GM12878 (cell line): ENCODE measurements at places on chromosomes 12 and 14.

DNA sequence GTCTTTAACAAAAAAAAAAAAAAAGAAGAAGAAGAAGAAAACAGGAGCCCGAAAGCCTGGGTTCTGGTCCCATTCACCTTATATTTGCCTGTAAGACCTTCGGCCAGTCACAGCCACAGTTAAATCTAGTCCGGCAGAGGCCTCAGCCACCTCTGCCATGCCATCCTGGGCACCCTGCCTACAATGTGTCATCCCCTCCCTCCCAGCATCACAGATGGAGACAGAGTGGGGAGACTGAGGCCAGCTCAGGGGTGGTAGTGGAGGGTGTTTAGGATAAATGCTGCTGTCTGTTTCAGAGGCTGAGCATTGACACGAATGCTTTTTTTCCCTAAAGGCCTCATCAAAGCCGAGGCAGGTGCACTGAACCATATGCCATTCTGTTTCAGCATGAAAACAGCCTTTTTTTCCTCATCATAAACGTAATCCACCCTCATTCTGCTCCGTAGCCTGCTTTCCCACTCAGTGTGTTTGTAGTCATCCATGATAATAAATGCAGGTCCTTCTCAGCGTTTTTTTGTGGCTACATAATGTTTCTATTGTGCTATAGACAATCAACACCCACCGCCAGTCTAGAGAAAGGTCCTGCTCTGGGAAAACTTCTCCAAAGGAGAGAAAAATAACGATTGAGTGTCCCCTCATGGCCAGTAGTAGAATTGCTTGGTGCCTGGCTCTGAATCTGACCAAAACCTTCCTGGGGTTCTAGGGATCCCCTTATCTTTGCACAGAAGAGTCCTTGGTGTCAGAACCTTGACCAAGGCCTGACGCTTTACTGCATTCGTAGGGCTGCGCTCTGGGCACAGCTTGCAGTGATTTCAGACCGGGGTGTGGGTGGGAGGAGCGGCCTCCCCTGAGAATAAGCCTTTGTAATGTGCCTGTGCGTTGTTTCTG is 41.1 kb upstream of the TSPAN9 start:
- H3K4me3 ChIP-seq: no peak overlapping the region
- no peak for DNase-seq
- no peaks in the 10 kb centered on the region for H3K27me3 ChIP-seq

DNA sequence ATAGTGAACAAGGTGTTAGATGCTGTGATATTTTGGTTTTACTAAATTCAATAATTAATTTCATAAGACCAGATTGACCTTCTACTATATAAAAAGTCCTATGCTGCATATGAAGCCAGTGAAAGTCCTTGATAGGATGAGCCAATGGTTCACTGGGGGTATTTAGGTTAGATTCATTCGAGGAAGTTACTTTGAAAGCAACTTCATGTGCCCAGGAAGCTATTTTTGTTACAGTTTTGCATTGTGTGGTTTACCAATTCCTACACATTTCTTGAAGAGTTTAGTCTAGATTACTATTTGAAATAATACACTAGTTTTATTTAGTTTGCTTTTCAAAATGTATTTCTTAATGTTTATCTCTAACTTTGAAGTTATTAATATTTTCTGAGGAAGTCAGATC is 58.5 kb upstream of the RMST start:
- no peak for DNase-seq
- H3K27ac ChIP-seq: no peak overlapping the region
- H3K4me3 ChIP-seq: no peak overlapping the region
- H3K36me3 ChIP-seq: no peaks in the 10 kb centered on the region
- H3K27me3 ChIP-seq: no peaks in the 10 kb centered on the region
- peaks cover 7% of the 10 kb centered on the region; the same call in 1 of the 2 replicates for H3K4me1 ChIP-seq

DNA sequence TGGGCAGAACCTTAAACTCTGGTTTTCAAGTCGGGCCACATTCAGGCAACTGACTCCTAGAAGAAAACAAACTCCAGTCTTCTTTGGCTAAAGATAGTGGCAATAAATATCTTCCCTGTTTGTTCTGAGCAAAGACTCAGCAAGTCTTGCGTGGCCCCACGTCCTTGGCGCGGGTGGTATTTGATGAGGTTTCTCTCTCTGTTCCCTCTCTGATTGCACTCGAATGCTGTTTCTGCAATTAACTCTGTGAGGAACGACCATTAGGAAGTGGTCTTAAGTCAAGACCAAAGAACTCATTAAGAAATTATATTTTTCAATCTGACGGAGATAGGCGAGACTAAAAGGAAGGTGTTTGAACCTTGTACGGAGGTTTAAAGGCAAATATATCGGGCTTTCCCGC is 177.6 kb downstream of the TMEM132C start:
- no peaks in the 10 kb centered on the region for H3K36me3 ChIP-seq
- no peaks in the 10 kb centered on the region for H3K27me3 ChIP-seq
- no peak overlapping the region for H3K27ac ChIP-seq
- no peak overlapping the region for H3K4me3 ChIP-seq

- H3K27ac ChIP-seq: no peak overlapping the region
- H3K4me3 ChIP-seq: no peak overlapping the region
- H3K36me3 ChIP-seq: no peaks in the 10 kb centered on the region
- no peak for DNase-seq
- H3K4me1 ChIP-seq: peaks cover 11% of the 10 kb centered on the region
These were observed 11.5 kb downstream of the CCDC198 start for GRCh38 chr14:57482120-57482519.

DNA sequence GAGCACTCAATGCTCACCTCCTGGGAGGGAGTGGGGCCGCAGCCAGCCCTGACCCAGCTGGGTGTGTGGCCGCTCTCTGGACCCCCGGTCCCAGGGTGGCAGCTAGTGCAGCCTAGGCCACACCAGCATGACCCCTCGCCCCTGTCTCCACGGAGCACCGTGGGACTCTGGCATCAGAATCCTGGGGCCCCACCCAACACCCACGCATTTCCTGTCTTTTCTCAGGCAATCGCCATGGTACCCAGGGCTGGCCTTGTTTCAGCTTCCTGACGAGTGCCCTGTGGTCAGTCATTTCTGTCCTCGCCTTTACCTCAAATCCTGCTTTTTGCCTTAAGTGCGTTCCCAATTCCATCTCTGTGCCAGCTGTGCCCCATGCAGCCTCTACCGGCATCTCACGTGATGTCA is 15.9 kb downstream of the PACS2 start:
- no peak overlapping the region for H3K27ac ChIP-seq
- peaks cover 3% of the 10 kb centered on the region; the same call in 1 of the 2 replicates for H3K4me1 ChIP-seq
- H3K4me3 ChIP-seq: no peak overlapping the region
- no peaks in the 10 kb centered on the region; the same call in 1 of the 2 replicates for H3K36me3 ChIP-seq

GRCh38 chr14:61153431-61153830 is 127.7 kb downstream of the TMEM30B start:
- no peaks in the 10 kb centered on the region for H3K4me1 ChIP-seq
- H3K27me3 ChIP-seq: no peaks in the 10 kb centered on the region
- H3K27ac ChIP-seq: no peak overlapping the region
- H3K36me3 ChIP-seq: no peaks in the 10 kb centered on the region
- no peak overlapping the region for H3K4me3 ChIP-seq

DNA sequence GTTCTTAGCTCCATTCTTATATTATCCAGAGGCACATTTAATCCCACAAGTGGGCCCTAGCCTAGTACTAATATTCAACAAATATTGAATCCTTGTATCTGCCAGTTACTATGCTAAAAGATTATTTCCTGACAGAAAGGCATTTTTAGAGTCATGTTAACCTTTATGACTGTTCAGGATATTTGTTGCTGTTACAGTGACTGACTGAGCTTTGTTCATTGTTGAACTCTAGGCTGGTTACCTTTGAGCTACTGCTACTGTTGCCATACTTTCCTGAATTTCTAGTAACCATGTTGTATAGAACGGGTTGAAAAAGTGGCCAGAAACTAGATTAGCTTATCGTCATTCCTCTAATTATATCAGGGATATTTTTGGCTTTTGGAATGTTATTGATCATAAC is 29.8 kb downstream of the DNM1L start:
- H3K4me3 ChIP-seq: no peak overlapping the region
- H3K4me1 ChIP-seq: no peaks in the 10 kb centered on the region
- H3K36me3 ChIP-seq: peaks cover 25% of the 10 kb centered on the region

DNA sequence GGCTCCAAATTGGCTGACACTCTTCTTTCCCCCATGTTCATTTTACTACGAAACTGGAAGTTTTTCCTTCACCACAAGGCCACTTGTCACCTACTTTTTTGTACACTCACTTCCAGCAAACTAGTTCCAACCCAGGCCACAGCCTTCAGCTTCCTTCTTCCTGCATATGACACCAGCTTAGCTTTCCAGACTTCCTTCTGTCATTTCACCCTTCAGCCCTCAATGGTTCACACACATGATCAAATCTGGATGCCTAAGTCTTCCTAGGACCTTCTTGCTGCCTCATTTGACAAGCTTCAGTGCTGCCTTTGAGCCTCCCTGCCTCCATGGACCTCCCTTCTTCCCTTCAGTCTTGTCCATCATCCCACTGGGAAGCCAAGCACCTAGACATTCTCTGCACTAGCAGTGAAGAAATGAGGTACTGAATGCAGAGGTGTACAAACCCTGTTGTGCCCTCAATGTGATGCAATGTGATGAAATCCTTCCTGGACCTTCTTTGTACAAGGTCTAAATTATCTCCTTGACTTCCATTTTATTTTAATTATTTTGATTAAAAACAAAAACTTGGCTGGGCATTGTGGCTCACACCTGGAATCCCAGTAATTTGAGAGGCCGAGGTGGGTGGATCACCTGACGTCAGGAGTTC is 4.3 kb upstream of the REC8 start:
- DNase-seq: no peak
- H3K36me3 ChIP-seq: peaks cover 30% of the 10 kb centered on the region
- no peaks in the 10 kb centered on the region for H3K27me3 ChIP-seq
- H3K4me3 ChIP-seq: no peak overlapping the region

- no peak overlapping the region for H3K27ac ChIP-seq
- H3K27me3 ChIP-seq: no peaks in the 10 kb centered on the region
- no peaks in the 10 kb centered on the region for H3K4me1 ChIP-seq
- H3K4me3 ChIP-seq: no peak overlapping the region
These were observed 6.9 kb upstream of the TSPAN8 start for GRCh38 chr12:71164568-71165197.

DNA sequence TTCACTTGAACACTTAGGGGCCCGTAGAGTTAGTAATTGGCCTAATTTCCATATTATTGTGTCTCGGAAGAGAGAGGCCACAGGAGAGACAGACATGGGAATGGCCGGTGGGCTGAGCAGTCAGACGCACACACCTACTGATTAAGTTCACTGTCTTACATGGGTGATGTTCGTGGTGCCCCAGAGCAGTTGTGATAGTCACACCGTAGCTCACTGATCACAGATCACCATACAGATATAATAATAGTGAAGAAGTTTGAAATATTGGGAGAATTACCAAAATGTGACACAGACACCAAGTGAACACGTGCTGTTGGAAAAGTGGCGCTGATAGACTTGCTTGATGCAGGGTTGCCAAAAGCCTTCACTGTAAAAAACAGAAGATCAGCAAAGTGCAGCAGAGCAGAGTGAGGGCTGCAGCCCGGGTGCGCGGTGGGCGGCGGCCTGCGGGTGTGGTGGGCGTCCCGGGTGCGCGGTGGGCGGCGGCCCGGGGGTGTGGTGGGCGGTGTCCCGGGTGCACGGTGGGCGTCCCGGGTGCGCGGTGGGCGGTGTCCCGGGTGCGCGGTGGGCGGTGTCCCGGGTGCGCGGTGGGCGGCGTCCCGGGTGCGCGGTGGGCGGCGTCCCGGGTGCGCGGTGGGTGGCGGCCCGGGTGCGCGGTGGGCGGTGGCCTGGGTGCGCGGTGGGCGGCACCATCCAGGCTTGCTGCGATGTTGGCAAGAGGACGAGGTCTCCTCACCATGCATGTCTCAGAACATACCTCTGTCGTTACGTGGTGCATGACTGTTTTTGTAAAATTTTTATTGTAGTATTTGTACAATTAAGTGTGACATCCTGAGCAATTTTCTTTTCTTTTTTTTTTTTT is 34.3 kb upstream of the TEX22 start:
- no peaks in the 10 kb centered on the region for H3K27me3 ChIP-seq
- H3K27ac ChIP-seq: no peak overlapping the region
- no peaks in the 10 kb centered on the region for H3K4me1 ChIP-seq
- DNase-seq: no peak
- H3K4me3 ChIP-seq: no peak overlapping the region

DNA sequence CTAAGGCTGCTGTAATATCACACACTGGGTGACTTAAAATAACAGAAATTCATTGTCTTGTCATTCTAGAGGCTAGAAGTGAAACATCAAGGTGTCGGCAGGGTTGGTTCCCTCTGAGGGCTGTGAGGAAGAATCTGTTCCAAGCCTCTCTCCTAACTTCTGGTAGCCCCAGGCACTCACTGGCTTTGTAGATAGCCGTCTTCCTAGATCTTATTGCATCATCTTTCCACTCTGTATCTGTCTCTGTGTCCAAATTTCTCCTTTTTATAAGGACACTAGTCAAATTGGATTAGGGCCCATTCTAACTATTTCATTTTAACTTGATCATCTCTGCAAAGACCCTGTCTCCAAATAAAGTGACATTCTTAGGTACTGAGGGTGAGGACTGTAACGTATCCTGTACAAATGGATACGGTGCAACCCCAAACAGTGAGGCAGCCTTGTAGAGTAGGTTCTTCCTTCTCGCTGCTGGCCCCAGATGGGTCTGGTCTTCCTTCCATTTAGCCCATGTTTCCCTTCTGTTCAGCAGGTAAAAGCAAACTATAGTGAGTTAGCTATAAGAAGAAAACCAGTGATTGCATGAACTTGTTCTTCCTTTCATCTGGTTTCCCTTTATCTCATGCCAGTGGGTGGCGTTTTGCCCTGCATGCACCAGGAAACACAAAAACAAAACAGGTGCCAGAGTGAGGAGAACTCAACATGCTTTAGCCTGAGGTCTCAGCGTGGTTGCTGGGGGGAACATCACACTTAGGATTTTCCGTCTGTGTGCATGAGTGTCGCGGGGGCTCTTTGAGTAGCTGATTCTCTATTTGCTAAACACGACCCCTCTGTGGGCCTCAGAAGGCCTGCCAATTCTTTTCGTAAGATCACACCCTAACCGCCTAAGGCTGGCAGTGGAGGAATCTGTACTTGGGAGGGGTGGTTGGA is 19.5 kb downstream of the TTC9 start:
- 0 out of 2 replicates have a peak, but pooled peaks cover 9% of the 10 kb centered on the region for H3K36me3 ChIP-seq
- peak overlapping the region; percentile 1; the same call in 1 of the 2 replicates for H3K4me3 ChIP-seq
- peak overlapping the region; percentile 89 for H3K27ac ChIP-seq
- H3K4me1 ChIP-seq: peaks cover 90% of the 10 kb centered on the region
- H3K27me3 ChIP-seq: no peaks in the 10 kb centered on the region

GRCh38 chr14:31090883-31091764 is 64.9 kb upstream of the STRN3 start:
- H3K36me3 ChIP-seq: no peaks in the 10 kb centered on the region
- H3K4me1 ChIP-seq: no peaks in the 10 kb centered on the region
- no peak overlapping the region for H3K4me3 ChIP-seq
- H3K27me3 ChIP-seq: no peaks in the 10 kb centered on the region
- no peak overlapping the region for H3K27ac ChIP-seq

DNA sequence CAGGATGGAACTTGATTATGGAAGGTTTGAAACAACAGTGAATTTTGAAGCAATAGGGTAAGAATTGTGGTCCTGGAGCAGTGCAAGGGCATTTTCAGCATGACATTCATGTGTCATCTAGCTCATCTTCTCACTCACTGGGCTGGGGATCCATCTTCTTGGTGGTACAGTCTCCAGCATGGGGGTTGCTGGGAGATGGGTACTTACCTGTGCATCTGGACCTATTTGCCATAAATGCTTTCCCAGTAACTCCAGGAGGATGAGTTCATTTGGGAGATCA is 7.2 kb downstream of the HSP90AA1 start:
- no peak overlapping the region for H3K4me3 ChIP-seq
- no peaks in the 10 kb centered on the region for H3K27me3 ChIP-seq
- no peak overlapping the region for H3K27ac ChIP-seq
- H3K4me1 ChIP-seq: no peaks in the 10 kb centered on the region
- DNase-seq: no peak

- no peak for DNase-seq
- no peaks in the 10 kb centered on the region for H3K27me3 ChIP-seq
- no peak overlapping the region for H3K4me3 ChIP-seq
- H3K4me1 ChIP-seq: no peaks in the 10 kb centered on the region; the same call in 1 of the 2 replicates
- no peak overlapping the region for H3K27ac ChIP-seq
These were observed 61.2 kb downstream of the STXBP6 start for GRCh38 chr14:24988760-24989159.
